ENCODE measurements at places on chromosomes 3 and 15. TPM values are rescaled to one million over a fixed set of nuclear protein-coding genes. Genes with fewer than 3 reads are reported as not detected.

CPLX3 gene
- 0.06 TPM for total RNA-seq

UTS2B gene
- not detected for total RNA-seq

TMEM158 gene
- total RNA-seq: 11.2 TPM

PLSCR5 gene
- not detected for total RNA-seq

TTLL13 gene
- total RNA-seq: 0.14 TPM

LCTL gene
- not detected for total RNA-seq
